NCI-H2171 treated with DMSO at 0.1 percent for 48 hours (cell line): ENCODE measurements at places on chromosomes 11 and 22.

GRCh38 chr11:130545449-130546072 lies 97.1 kb downstream of the ADAMTS15 start:
- DNase-seq, result no peak

DNA sequence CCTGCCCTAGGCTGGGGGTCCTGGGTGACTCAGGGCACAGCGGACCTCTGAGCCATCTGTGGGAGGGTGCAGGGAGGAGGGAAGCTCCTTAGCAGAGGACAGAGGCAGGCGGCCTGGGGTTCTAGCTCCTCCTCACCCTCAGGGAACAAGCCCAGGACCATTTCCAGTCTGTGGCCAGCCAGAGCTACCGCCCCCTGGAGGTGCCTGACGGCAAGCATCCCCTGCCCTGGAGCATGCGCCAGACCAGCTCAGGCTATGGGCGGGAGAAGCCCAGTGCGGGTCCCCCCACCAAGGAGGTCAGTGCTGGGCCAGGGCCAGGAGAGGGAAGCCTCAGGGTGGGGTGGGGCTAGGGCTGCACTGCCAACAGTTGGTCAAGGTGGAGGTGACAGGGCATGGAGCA lies 26.0 kb upstream of the LRRC10B start:
- no peak for DNase-seq

DNA sequence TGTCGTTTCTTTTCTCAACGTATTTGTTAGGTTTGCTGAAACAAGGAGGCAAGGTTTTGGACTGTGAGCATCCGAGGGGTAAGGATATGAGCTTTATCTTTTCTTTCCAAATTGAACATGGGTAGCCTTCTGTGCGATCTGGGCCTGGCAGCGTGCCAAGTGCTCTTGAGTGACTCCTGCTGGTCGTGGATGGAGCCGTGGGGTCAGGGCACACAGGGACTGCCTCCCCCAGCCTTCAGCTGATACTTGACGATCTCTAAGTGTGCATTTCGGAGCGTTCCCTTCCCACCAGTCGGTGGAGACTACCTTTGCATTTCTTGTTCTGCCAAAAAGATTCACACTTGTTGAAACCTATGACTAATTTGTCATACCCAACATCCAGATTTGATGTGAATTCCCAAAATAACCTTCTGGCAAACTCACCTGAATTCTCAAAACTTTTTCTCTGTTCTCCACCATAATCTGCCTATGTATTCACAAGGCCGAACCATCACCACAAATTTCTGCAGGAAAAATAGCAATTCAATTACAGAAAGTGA lies 40.1 kb upstream of the CLMP start:
- DNase-seq, result peak; percentile 1

GRCh38 chr22:25360411-25360810 lies 141.0 kb downstream of the CRYBB2 start:
- no peak for DNase-seq
